ENCODE measurements at places on chromosomes 7 and 10.

- no peak for DNase-seq
These were observed 61.8 kb downstream of the NRP1 start for GRCh38 chr10:33272635-33273034.

DNA sequence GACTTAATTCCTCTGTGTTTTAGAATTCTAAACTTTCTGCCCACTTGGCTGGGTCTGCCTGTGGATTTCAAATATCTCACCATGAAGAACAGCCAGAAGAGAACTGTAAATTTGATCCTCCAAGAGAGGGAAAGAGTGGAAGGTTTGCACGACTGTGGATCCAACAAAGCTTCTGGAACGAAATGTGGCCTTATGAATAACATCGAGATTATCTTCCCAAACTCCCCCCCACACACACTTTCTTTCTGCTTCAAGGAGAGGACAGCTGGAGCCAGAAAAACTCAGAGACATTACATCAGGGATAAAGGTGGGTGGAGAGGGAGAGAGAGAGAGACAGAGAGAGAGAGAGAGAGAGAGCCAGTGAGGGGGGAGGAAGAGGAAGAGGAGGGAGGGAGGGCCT lies 570.1 kb upstream of the MGMT start:
- no peak for DNase-seq

DNA sequence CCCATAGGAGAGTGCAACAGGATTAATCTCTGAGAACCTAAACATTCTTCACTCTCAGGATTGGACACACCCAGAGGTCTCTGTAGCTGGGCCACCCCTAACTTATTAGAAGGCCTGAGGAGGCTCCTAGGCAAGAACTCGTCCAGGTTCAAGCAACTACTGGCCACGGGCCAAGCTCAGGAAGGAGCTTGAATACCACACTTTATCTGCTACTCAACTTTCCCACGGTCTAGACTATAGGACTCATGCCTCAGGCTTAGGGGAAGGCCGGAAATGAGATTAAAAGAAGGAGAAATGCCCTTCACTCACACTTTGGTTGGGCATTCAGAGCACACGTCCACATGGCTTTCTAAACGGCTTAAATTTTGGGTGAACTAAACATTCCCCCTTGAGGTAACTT lies 142.8 kb upstream of the PHYHIPL start:
- no peak for DNase-seq

DNA sequence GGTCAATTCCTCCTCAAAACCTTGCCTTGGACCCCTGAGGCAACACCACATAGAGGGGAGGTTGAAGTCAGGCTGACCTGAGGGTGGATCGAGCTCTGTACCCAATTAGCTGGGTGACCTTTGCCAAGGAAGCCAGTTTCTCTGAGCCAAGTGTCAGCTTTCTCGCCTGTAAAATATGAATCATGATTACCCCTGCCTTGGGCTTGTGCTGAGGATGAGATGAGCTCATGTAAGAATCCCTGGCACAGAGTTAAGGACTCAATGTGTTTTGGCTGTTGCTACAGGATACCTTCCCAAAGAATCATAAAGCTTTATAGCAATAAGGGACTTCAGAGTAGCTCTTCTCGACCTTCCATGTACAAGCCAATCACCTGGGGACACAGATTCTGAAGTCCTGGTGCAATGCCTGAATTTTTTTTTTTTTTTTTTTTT lies 43.5 kb upstream of the CACUL1 start:
- no peak for DNase-seq

- DNase-seq: no peak
These were observed 50.2 kb upstream of the PODXL start for GRCh38 chr7:131606346-131607290.
